Stimulated activated naive B cell treated with anti-CD40 and anti-IgM and Interleukin-4, amounts not matched to agents 10 μg/mL and 1 μg/mL and 100 μg/mL, for 72 hours (primary cell): ENCODE measurements at places on chromosomes 7 and 10.

GRCh38 chr7:155251831-155252230 lies 45.8 kb upstream of the INSIG1 start:
- no peak overlapping the region for H3K4me3 ChIP-seq
- peaks cover 19% of the 10 kb centered on the region for H3K27me3 ChIP-seq
- no peak for DNase-seq
- no peak overlapping the region for H3K27ac ChIP-seq
- H3K36me3 ChIP-seq: no peaks in the 10 kb centered on the region

- H3K27me3 ChIP-seq: no peaks in the 10 kb centered on the region
- no peak for DNase-seq
- H3K27ac ChIP-seq: no peak overlapping the region
- H3K36me3 ChIP-seq: peaks cover 22% of the 10 kb centered on the region
- no peak overlapping the region for H3K4me3 ChIP-seq
- peaks cover 5% of the 10 kb centered on the region for H3K4me1 ChIP-seq
Measured at GRCh38 chr7:139294951-139295575, 46.1 kb upstream of the FMC1 start.

DNA sequence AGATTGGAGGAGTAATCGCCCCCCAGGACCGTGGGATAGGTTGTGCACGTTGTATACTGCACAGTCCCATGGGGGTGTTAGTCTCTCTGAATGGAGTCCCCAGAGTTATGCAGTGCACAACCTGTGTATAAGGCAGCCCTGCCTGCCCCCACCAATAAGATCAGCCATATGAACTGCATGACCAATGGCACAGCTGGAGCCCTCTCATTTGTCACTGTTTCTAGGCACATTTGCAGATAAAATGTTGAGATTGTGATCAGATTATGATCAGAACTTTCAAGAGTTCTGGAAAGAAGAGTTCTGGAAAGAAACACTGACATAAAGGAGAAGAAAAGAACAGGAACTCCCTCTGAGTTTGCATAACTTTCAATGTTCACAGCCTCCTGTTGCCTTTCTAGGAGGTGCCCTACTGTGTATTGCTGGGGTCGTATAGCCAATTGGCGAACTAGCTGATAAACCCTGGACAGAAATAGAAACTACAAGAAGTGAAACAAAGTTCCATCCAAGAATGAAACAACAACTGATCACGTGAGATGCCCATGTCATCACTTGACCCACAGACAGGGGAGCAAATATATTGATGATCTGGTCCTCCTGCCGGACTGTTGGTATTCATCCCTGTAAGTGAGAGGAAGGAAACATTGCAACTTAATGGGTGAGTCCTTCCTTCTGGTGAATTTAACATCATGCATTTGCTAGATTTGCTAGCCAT lies 49.6 kb upstream of the TOMM7 start:
- no peaks in the 10 kb centered on the region for H3K27me3 ChIP-seq
- no peak overlapping the region for H3K4me3 ChIP-seq
- peaks cover 27% of the 10 kb centered on the region for H3K4me1 ChIP-seq
- peaks cover 22% of the 10 kb centered on the region for H3K36me3 ChIP-seq
- no peak overlapping the region for H3K27ac ChIP-seq

- no peak overlapping the region for H3K27ac ChIP-seq
- no peaks in the 10 kb centered on the region for H3K4me1 ChIP-seq
- DNase-seq: no peak
Measured at GRCh38 chr10:82609845-82610244, 734.9 kb downstream of the NRG3 start.

DNA sequence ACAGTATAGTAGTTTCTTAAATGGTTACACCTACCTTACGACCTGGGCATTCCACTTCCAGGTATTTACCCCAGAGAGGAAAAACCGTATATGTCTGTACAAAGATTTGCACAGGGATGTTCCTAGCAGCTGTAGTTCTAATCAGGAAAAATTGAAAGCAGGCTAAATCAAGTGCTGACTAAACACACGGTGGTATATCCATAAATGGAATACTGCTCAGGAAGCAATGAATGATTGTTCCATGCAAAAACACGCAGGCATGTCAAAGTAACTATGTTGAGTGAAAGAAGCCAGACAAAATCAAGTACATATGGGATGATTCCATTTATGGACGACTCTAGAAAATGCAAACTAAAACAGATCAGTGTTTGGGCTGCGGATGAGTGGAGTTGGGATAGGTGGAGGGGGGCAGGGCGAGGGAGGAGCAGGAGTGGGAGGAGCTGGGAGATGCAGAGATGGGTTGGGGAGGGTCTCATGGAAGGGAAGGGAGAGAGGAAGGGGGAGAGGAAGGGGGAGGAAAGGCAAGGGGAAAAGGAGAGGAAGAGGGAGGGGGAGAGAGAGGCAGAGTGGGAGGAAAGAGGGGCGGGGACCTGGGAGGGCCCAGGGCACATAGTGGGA lies 484 bp upstream of the MSRB2 start:
- H3K4me1 ChIP-seq: peaks cover 12% of the 10 kb centered on the region
- H3K27ac ChIP-seq: peak overlapping the region; percentile 63
- no peaks in the 10 kb centered on the region for H3K36me3 ChIP-seq

DNA sequence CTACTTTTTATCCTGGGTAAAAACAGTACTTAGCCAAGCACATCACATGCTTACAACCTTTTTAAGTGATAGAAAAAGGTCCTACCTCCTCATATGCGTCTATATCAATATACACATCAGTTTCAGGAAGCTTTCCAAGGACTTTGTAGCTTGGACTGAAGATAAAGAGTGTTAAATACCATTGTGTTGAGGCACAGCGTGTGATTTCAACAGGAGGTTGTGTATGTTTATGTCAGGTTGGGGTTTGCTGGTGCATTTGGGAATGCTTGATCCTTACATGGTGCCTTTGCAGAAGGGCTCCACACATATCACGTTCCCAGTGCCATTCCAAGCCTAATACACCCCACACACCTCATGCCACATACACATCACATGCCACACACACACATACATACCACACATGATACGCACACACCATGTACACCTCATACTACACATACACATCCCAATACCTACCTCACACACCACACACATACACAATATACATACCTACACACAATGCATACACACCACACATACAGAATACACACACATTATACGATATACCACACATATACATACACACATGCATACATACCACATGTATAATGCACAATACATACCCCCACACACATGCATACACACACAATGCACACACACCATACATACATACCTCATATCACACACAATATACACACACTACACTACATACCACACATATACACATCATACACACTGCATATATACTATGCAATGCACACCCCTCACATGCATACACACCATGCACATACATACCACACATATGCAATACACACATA lies 33.1 kb downstream of the PSMC2 start:
- H3K27me3 ChIP-seq: peaks cover 6% of the 10 kb centered on the region
- no peak overlapping the region for H3K27ac ChIP-seq
- no peak overlapping the region for H3K4me3 ChIP-seq
- H3K36me3 ChIP-seq: no peaks in the 10 kb centered on the region
